Sciatic nerve (tissue), 2 donors: ENCODE measurements at places on chromosomes 7 and 10. TPM values are rescaled to one million over a fixed set of nuclear protein-coding genes. Genes with fewer than 3 reads are reported as not detected.

KCNIP2 gene
- total RNA-seq = 18.9 TPM

VIPR2 gene
- total RNA-seq = 2.0 TPM

CASTOR2 gene
- total RNA-seq = 16.0 TPM

CALHM2 gene
- 46.3 TPM for total RNA-seq

DYNC1I1 gene
- 4.3 TPM for total RNA-seq

ATG9B gene
- total RNA-seq = 0.67 TPM

PAPOLB gene
- 0.98 TPM for total RNA-seq

AZGP1 gene
- 120 TPM for total RNA-seq

TSPAN33 gene
- total RNA-seq = 11.8 TPM

TMEM225B gene
- 3.5 TPM for total RNA-seq

SPDYE5 gene
- not detected for total RNA-seq

LRMDA gene
- 16.6 TPM for total RNA-seq

FEZF1 gene
- not detected for total RNA-seq

ZNF862 gene
- 34.1 TPM for total RNA-seq

CHST3 gene
- total RNA-seq = 36.5 TPM

EBLN1 gene
- total RNA-seq = not detected

HOXA11 gene
- total RNA-seq = 1.3 TPM

KIF20B gene
- total RNA-seq = 6.7 TPM

IFRD1 gene
- total RNA-seq = 92.8 TPM

POLR2J2 gene
- total RNA-seq = 20.6 TPM

LIPF gene
- not detected for total RNA-seq

STEAP1B gene
- total RNA-seq = 11.6 TPM

ABCB4 gene
- total RNA-seq = 3.3 TPM

GPR15LG gene
- total RNA-seq = not detected

COMTD1 gene
- 13.0 TPM for total RNA-seq

ENTPD1 gene
- 28.7 TPM for total RNA-seq

MAT1A gene
- total RNA-seq = not detected

EVX1 gene
- total RNA-seq = not detected

R3HCC1L gene
- total RNA-seq = 18.0 TPM

RPEL1 gene
- not detected for total RNA-seq

IL6 gene
- 28.1 TPM for total RNA-seq

MRLN gene
- not detected for total RNA-seq

CCL24 gene
- total RNA-seq = 0.67 TPM

PNLIP gene
- 2.8 TPM for total RNA-seq

WAPL gene
- total RNA-seq = 34.2 TPM

MYL10 gene
- not detected for total RNA-seq

BMPER gene
- total RNA-seq = 18.8 TPM

NPY gene
- total RNA-seq = 2.1 TPM

PIP gene
- total RNA-seq = not detected

MSMB gene
- not detected for total RNA-seq

OR2A14 gene
- total RNA-seq = not detected
